Amniotic stem cell (primary cell): ENCODE measurements at places on chromosomes 3 and 15.

DNA sequence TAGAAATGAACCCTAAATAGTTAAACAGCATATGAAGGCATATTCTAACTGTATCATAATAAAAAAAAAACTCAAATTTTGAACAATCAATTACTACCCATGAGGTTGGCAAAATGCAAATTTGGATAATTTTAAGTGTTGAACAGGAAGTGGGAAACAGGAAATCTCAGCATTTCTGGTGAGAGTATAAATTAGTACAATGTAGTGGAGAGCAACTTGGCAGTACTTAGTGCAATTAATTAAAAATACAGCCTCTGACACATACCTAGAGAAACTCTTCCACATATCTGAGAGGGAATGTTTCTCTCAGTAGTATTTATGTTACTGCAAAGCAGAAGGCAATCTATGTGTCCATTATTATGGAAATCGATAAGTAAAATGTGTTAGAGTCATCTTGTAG is 96.8 kb downstream of the TUSC7 start:
- DNase-seq = no peak

GRCh38 chr3:29236146-29236840 is 44.6 kb upstream of the RBMS3 start:
- no peak for DNase-seq

DNA sequence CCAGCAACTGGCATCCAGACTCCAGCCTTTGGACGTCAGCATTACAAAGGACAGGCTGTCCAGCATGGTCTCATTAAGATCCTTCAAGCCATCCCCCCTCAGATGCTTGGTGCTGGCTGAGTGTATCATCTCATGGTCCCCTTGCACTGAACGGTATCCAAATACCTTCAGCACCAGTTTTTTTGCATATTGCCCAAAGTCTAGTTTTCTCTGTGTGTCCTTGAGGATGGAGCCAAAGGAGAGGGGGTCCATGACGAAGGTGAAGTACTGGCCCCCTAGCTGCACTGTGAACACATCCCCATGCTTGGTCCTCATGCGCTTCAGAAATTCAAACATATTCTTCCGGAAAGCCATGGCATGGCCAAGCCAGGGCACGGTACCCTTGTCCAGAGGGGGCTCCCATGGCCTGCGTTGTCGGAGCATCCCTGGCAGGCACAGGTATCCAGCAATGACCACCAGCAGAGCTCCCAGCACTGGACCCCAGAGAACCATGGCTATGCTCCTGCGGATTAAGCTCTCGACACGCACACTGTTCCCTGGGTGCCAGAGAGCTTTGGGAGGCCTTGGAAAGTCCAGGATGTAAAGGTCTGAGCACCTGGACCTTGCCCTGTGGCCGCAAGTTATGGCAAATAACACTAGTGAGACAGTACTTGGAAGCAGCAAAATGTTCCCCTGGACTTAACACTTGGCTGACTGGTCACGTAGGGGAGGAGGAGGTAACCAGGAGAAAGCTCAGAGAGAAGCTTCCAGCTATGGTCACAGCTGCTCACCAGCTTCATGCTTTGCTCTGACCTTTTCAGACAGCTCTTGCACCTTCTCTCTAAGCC is at the start of gene CYP8B1:
Gene CYP8B1 (minus strand): TSS at position 555 of the 827 bp plus-strand sequence. CDS start 63 bp downstream, at position 492.
- DNase-seq = no peak

- no peak for DNase-seq
Observed at GRCh38 chr15:47991357-47991756, 129.4 kb upstream of the SLC24A5 start.

GRCh38 chr3:169780742-169781141 is 7.5 kb downstream of the MYNN start:
- DNase-seq = no peak

- DNase-seq = peak; percentile 15
Observed at GRCh38 chr3:140292684-140293083, 357.7 kb downstream of the CLSTN2 start.

GRCh38 chr15:96020133-96020532 is 310.4 kb upstream of the NR2F2 start:
- no peak for DNase-seq

- no peak for DNase-seq
Observed at GRCh38 chr3:104805042-104805441, 561.7 kb upstream of the ALCAM start.

GRCh38 chr3:114143817-114144216 is 35.0 kb downstream of the DRD3 start:
- DNase-seq = no peak

GRCh38 chr3:185409957-185410356 is 47.0 kb downstream of the MAP3K13 start:
- DNase-seq = no peak

- DNase-seq = peak; percentile 58
Observed at GRCh38 chr3:132723024-132723950, 1.1 kb upstream of the NPHP3 start.

GRCh38 chr3:151751161-151751560 is 17.4 kb downstream of the AADACL2 start:
- no peak for DNase-seq

GRCh38 chr3:188064831-188065493 is 89.0 kb upstream of the LPP start:
- no peak for DNase-seq

DNA sequence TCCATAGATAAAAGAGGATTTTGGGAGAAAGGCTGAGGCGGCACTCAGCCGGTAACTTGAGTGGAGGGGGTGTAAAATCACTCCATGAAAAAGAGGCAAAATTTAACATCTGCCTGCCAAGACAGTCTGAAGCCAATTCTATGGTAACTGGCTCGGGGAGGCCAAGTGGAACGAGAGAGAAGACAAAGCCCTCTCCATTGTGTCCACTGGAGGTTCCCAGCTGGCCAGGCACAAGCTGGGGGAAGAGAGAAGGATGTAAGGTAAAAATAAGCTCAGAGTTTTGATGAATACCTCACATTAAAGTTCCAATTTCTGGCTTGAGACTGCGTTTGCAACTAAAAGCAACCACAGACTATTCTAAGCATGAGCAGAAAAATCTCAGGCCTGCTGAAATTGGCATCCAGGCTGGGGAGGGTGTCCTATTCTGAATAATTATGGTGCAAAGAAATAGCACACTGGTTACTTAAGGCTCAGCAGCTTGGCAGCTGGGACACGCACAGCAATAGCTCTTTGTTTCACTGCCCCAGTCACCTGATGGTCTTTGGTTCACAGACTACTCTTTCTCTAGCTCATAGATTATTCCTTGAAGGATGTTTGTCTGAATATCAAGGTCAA is 48.8 kb downstream of the CHRD start:
- no peak for DNase-seq
